Left colon (tissue), 2 donors: ENCODE measurements at places on chromosomes 11 and 22. TPM values are rescaled to one million over a fixed set of nuclear protein-coding genes. Genes with fewer than 3 reads are reported as not detected.

Gene OR4D9
- total RNA-seq: not detected

Gene SCGB1A1
- total RNA-seq: not detected

DNA sequence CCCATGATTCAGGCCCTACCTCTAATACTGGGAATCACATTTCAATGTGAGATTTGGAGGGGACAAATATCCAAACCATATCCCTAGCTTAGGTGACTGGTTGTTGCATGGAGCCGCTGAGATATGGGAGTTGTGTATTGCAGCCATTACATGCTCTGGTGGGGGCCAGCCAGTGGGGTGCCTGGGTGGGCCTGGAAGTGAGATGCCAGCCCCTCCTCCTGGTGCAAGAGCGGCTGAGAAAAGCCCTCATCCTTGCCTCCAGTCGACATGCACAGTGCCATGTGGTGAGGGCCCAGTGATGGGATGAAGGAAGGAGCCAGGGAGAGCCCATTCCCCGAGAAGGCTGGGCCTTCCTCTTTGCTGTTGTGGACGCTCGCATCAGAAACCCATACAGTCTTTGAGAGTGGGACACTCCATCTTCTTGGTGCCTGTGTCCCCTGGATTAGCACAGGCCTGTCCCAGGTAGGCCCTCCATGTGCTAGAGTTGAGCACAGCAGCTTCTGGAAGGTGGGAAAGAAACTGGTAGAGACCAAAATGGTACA lies 1043.0 kb downstream of the TBC1D22A start:
- DNase-seq: no peak

DNA sequence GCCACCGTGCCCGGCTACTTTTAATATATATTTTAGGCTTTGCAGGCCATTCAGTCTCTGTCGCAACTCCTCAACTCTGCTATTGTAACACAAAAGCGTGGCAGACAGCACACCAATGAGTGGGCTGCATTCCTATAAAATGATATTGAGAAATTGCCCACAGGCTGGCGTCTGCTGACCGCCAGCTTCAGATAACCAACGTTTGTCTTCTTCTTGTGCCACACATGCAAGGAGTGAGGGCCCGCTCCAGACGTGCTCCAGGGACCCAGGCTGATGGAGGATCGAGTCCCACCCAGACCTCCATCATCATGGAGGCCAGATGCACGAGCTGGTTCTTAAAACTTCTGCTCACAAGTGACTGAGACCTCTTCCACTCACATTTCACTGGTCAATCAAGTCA lies 35.4 kb upstream of the LINC01488 start:
- DNase-seq: no peak
